Breast epithelium (tissue), 4 donors: ENCODE measurements at places on chromosomes 1 and 21.

- peak; percentile 30 for DNase-seq
Observed at GRCh38 chr1:53107570-53108322, 34.7 kb downstream of the SLC1A7 start.

DNA sequence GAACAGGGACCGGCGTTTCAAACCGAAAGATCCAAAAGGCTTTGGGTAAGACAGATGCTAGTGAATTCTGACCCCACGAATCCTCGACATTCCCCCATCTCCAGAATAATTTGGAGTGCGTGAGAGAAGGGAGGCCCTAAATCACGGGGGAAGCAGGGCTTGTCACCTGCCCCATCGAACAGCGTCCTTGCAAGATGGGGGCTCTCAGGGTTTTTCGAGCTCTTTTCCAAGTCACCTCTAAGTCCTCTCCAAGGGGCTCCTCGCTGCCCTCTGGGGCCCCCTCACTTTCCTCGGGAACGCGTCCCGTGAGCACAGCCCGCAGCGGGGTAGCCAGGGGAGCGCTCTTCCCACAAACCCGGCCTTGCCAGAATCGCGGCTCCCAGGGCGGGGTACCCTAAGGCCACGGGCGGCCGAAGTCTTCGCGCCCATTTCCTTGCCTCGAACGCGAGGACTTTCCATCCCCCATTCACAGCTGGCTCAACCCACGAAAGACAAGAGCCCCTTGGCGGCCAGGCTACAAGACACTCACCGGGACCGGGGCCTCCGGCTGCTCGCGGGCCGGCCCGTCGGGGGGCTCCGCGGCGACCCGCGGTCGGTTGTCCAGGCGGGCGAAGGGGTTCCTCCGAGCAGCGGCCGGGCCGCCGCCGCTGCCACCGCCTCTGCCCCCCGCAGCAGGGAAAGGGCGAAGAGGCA lies 546 bp downstream of the DONSON start:
- no peak for DNase-seq

DNA sequence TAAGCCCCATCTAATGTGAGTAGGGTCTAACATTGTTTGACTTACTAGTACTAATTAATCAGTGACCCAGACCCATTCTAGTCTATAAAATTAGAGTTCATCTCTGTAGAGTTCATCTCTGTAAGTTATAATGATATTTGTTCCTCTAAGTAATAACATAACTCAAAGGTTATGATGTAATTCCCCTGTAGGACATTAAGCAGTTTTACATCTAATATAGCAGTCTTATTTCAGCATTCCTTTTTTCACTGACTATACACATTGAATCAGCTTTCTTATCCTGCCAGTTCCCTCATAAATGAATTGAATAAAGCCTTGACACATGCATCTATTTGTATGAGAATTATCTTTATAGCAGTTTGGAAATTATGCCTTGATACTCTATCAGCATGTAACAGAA lies 90.9 kb downstream of the SH3GLB1 start:
- DNase-seq: no peak

GRCh38 chr21:24298040-24298439 lies 1309.2 kb downstream of the MRPL39 start:
- no peak for DNase-seq

GRCh38 chr21:16073586-16073985 lies 343.8 kb downstream of the USP25 start:
- DNase-seq: no peak

- no peak for DNase-seq
Observed at GRCh38 chr1:236896716-236897115, 101.6 kb downstream of the MTR start.

GRCh38 chr1:202203238-202204039 lies 9.8 kb downstream of the LGR6 start:
- DNase-seq: no peak

GRCh38 chr1:154485910-154486496 lies 16.0 kb upstream of the TDRD10 start:
- DNase-seq: no peak

- no peak for DNase-seq
Observed at GRCh38 chr1:44634606-44635189, 39.6 kb downstream of the TMEM53 start.

DNA sequence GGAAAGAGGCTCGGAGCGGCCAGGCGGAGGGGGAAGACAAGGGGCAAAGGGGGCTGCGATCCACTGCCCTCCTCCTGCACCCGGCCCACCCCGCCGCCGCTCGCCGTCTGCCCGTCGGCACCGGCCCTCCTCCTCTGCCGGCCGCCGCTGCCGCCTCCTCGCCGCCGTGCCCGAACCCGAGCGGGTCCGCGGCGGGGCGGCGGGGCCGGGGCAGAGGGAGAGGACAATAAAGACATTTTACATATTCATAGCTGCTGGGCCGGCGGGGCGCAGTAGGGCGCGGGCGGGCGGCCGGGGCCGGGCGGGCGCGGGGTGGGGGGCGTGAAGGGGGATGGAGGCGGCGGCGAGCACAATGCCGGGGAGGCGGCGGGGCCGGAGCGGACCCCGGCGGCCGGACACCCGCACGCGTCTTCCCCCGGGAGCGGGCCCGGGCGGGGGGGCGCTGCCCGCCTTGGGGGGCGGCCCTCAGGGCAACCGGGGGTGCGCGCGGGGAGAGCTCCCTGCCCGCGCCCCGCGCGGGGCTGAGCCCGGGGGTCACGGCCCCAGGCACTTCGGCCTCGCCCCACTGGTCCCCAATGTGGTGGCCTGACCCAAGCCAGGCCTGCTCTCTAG lies 546 bp downstream of the POU2F1 start:
- DNase-seq: no peak

DNA sequence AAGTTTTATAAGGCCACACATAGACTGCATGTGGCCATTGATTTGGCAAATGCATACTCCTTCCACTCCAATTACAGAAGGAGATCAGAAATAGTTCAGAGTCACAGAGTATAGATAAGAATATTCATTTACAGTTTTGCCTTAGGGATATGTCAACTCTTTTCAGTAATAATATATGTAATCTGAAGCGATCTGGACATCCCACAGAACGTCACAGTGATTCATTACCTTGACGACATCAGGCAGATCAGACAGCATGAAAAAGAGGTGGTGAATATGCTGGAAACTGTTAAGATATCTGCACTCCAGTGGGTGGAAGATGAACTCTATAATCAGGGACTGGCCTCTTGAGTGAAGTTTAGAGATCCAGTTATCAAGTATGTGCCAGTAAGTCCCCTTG lies 240.4 kb downstream of the DPYD start:
- no peak for DNase-seq

GRCh38 chr1:27116232-27116631 lies 38.7 kb downstream of the SLC9A1 start:
- DNase-seq: no peak

GRCh38 chr1:80846966-80847365 lies 953.8 kb upstream of the ADGRL2 start:
- no peak for DNase-seq

GRCh38 chr1:248849637-248850036 lies 9.2 kb downstream of the ZNF692 start:
- DNase-seq: no peak

- no peak for DNase-seq
Observed at GRCh38 chr1:212381397-212382035, 33.2 kb downstream of the PACC1 start.

DNA sequence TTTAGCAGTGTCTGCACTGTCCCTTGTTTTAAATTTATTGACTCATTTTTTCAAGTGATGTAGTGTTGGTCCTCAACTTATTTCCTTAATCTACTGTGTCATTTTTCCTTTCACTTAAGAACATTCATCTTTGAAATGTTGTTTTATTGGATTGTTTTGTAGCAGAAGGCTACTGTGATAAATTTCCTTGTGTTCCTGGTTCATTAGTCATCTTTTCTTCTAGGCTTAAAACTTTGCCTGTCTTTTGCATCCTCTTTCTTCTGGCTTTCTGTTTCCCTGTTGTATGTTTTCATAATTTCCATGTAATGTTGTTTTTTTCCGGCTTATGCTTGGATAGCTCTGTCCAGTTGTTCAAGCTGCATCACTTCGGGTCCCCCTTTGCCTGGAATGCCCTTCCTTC lies 61.9 kb downstream of the UBE2T start:
- no peak for DNase-seq

DNA sequence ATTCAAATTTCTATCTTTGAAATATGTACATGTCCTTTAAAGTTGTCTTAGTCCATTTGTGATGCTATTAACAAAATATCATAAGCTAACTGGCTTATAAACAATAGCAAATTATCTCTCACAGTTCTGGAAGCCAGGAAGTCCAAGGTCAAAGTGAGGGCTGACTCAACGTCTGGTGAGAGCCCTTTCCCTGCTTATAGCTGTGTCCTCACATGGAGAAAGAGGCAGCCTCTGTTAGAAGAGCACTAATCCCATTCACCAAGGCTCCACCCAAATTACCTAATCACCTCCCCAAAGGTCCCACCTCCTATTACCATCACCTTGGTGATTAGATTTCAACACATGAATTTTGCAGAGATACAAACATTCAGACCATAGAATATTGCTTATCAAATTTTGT lies 450.1 kb upstream of the BEND5 start:
- no peak for DNase-seq

GRCh38 chr21:45887120-45887611 lies 94.4 kb upstream of the COL6A1 start:
- peak; percentile 50 for DNase-seq

DNA sequence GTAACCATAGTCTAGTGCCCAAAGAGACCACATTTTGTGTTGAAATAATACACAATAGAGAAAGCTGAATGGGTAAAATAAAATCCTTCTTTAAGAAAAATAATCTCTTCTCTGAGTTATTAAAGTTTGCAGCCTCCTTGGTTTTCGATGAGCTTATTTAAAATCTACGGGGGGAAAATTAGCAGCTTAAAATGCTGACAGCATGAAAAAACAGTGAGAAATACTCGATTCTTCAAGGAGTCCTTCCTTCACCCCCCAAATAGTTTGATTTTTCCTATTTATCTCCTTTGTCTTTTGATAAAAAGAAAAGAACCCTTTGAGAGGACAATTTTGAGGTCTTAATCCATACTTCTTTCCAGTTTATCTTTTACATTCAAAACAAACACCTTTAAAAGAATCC lies 394.0 kb upstream of the B3GALT2 start:
- DNase-seq: no peak

DNA sequence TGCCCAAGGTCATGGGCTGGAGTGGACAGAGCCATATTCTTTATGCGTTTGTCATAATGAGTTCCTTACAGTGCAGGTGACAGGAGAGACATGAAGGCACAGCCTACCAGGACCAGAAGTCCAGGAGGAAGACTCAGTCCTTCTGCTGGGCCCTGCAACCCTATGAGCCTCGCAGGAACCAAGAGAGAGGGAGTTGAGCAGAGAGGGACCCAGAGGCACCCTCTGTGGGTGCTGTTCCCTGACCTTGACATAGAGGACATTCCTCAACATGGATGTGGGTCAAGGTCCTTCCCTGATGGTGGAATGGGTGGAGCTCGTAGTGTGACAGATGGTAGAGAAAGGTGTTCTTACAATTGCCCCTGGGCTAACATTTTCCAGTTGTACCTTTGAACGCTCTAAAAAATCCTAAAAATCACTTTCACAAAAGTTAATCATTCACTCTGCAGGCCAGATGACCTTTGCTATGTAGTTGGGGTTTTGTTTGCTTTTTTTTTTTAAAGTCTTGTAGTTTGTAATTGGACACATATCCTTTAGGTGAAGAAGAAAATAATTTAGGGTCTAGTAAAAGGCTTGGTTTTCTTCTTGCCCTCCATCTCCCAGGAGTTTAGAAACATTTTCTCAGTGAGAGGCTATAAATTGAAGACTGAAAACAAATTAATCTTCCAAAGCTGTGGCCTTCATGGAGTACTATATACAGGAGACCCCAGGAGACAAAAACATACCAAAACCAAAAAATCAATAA lies 41.9 kb downstream of the MAB21L3 start:
- no peak for DNase-seq

DNA sequence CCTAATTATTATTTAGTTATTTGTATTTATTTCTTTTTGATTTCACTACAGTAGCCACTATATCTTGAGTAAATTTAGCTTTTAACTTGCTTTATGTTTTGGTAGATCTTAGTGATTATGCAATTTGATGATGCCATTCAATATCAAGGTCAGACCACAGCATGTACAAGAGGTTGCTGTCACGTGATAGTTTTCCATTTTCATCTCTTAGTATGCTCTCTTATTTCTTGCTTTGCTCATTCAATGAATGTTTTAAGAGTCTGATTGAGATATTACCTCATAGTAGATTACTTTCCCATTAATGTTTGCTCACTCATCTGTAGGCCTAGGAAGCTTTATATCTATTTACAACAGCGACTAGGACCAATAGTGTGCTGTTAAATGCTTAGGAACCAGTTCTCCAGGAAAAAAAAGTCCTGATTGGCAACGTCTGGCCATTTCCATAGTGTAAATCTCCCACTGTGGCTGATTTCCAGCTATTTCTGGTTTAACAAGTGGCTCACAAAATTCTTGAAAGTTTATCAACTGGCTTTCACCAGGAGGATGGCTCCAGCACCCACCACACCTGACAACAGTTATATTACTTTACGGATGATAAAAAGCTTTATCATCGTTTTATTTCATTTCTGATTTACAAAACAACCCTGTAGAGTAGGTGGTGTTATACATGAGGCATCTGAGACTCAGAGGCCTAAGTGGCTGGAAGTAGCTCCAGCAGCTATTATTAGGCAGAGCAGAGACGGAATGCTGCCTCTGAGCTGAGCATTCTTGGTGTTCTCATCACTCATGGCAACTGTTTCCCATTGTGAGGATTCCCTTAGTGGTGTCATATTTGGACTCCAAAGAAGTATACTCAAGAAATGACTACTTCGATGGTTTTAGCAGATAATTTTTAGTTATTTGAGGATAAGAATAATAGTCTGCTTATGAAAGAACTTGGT lies 235.2 kb downstream of the DISC1 start:
- no peak for DNase-seq
